Large intestine (tissue), 12 donors: ENCODE measurements at places on chromosomes 4 and X. TPM values are rescaled to one million over a fixed set of nuclear protein-coding genes. Genes with fewer than 3 reads are reported as not detected.

XAGE1A gene
- polyA plus RNA-seq = not detected

CTSO gene
- polyA plus RNA-seq = 40.3 TPM

AREG gene
- 4.6 TPM for polyA plus RNA-seq

DNA sequence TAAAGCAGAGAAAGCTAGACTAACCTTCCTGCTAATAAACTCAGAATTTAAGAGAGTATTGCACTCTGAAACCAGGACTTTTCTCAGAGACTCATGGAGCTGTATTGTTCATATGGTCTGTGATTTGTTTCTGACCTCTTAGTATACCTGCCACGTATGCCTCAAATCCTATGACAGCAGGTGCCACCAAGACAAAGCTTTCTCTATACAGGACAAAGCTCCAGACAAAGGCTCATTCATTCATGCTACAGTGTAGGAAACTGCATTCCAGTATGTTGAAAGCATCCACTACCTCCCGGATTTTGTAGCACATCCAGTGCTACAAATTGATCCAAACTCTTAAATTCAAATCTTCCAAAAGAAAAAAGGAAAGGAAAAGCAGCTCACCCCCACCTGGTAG, 178.3 kb downstream of the CHIC2 start:
- DNase-seq = no peak

SPANXB1 gene
- 0.90 TPM for polyA plus RNA-seq

- no peak for DNase-seq
These were observed 133.2 kb upstream of the DIAPH2 start for GRCh38 chrX:96551322-96551872.

DNA sequence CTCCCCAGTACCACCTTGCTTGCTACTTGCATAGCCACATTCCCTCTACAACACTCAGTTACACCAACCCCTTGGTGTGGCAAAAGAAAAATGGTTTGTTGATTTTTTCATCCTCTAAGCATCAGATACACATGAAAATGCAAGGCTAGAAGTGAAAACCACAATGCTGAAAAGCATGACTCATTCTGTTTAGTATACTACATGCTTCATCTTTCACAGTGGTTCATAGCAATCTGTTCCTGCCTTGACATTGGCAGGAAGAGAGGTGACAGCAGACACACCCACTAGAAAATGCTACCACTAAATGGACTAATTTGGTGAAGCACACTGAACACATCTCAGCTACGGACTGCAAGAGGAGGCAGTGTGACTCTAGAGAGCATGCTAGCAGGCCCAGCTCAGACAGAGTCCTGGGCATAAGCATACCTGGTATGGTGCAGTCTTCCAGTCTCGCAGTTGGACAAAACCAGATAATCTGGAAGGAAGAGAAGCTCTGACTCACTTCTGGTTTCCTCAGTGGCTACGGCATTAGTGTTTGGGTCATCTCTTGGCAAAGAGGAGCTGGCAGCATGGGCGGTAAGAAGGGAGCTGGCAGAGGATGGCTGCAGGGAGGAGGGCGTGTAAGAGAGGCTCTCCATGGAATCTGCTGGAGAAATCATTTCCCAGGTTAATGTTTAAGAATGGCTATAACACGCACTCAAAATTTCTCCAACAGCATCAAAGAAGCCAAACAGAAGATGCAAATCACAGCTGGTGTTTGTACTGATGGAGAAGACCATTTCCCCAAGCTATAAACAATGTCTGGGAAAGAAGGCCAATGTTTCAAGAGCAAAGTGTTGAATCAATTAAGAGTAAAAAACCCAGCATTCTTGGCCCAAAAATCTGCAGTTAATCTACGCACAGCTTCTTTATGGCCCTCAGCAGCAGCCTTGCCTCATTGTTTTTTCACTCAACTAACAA, 37.8 kb downstream of the GAB3 start:
- no peak for DNase-seq

GRCh38 chr4:143199503-143199902, 14.8 kb downstream of the USP38 start:
- no peak for DNase-seq

DNA sequence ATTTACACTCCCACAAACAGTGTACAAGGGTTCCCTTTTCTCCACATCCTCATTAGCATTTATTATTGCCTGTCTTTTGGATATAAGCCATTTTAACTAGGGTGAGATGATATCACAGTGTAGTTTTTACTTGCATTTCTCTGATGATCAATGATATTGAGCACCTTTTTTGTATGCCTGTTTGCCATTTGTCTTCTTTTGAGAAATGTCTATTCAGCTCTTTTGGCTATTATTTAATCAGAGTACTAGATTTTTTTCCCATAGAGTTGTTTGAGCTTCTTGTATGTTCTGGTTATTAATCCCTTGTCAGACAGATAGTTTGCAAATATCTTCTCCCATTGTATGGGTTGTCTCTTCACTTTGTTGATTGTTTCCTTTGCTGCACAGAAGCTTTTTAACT, 190.6 kb downstream of the MAGEB17 start:
- DNase-seq = no peak

- DNase-seq = no peak
These were observed 246.3 kb downstream of the NDST4 start for GRCh38 chr4:114866901-114867670.

CCKAR gene
- polyA plus RNA-seq = 0.52 TPM

AFF1 gene
- polyA plus RNA-seq = 37.5 TPM

PRDM5 gene
- polyA plus RNA-seq = 14.7 TPM

PAGE2 gene
- 0.15 TPM for polyA plus RNA-seq

DNA sequence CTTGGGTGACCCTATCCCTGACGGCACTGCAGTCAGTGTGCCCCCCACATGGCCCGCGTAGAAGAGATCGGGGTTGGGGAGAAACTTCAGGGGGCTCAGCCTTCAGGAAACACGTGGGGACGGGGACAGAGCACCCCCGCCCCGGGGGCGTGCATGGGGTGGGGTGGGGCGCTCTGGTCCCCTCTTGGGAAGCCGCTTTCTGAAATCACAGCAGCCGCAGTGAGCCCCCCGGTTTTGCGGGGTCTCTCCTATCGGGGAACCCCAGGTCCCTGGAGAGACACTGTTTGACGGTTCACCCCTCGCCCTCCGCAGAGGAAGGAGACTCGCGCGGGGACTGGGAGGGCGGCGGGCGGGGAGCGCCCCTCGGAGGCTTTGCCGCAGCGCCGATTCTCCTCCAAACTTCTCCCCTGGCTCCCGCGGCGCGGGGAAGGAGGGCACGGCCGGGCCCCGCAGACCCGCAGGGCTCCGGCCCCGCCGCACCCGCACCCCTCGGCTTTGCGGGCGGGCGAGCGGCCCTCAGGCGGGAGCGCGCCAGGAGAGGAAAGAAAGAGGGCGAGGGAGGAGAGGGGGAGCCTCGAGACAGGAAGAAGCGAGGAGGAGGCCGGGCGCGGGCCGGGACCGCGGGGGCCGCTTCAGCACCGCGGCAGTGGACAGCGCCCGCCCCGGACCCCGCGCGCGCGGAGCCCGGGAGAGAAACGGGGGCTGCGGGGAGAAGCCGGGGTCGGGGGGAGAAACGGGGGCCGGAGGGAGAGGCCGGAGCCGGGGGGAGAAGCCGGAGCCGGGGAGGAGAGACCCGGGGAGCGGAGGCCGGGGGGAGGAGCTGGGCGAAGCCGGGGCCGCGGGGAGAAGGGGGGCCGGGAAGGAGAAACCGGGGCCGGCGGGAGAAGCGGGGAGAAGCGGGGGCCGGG, 612 bp downstream of the CPLX1 start:
- DNase-seq = no peak

DNA sequence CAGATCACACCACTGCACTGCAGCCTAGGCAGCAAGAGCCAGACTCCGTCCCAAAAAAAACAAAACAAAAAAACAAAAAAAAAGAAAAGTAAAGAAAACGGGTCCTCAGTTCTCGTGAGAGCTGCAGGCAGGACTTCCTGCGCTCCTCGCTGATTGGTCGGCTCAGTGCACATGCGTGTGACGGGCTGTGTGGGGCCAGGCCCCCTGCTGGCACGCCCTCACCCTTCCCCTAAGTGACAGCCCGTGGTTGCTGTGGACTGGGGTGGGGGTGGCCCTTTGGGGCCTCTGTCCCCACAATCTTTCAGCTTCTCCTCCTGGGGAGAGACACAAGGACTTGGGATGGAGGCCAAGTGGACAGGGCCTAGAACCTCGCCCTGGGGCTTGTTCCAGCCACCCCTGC, at the start of gene FAM9B:
TSS of gene FAM9B (minus strand) at position 139 of the 400 bp plus-strand sequence. CDS start 1,141 bp downstream, outside the sequence.
- no peak for DNase-seq

DNA sequence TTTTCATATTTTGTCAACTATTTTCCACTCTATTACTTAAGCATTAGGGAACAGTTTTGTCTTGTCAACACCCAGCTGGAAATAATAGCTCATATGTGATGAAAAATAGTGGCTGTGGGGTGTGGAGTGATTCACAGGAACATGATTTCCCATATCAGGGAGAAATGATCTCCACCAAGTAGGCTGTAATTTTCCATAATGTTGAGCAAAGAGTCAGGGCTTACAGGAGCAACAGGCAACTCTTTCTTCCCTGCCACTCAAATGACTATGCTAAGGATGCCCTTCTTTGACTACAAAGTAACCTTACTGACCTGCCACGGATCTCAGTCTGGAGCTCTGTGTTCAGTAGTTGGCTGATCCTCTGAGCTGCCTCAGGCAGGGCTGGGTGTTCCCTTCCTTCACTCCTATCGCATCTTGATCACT, 90.0 kb upstream of the GATB start:
- DNase-seq = no peak

- DNase-seq = no peak
These were observed 73.0 kb upstream of the CLCN4 start for GRCh38 chrX:10083809-10084208.

RGN gene
- polyA plus RNA-seq = 170 TPM

GRCh38 chr4:110639207-110640090, 16.6 kb upstream of the PITX2 start:
- no peak for DNase-seq

DNA sequence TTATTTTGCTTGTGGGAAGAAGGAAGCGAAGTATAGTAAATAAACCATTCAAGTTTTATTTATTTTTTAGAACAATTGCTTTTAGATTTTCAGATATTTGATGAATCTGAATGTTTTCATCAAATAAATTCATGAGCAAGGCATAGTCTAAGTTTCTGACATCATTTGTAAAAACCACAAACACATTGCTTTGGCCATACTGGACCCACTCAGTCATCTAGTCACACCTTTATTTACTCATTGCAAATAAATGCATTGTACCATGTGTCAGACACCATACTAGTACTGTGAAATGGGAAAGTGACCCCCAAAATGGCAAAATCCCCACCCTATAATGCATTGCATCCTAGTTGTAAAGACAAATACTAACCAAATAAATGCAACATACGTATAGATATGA, 449.1 kb upstream of the SMIM31 start:
- DNase-seq = no peak

DNA sequence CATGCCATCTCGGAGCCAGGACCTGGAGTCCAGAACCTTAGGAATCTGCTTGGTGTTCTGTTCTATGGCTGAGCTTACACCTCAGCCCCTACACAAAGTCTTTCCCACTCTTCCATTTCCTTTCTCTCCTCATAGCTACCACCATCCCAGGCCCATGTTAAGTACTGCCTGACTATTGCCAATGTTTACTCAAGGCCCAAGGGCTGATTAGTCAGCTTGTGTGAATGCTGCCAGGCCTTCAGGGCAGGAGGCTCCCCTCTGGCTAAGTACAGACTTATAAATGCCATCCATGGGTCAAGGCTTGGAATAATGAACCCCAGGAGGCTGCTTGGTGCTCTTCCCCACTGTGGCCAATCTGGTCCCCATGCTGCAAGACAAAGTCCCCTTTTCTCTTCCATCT, 411.6 kb upstream of the MAGEB18 start:
- no peak for DNase-seq

DNA sequence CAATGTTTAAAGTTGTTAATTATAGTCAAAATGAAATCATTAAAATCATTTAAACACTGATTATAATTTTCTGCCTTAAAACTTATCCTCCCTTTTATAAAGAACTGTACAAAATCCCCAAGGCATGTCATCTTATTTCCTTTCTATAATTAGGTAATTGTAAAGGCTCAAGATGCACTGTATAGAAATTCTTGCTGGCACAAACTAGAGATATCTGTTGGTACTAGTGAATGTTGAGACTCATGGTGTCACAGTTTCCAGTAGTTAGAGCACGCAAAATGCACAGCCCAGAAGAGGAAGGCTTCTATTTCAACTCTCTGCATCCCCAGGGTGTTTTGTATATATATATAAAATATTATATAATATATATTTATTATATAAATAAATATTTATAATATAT, 22.7 kb upstream of the PLA2G12A start:
- DNase-seq = no peak

- no peak for DNase-seq
These were observed 1.4 kb upstream of the MSL3 start for GRCh38 chrX:11756354-11757318.

DNA sequence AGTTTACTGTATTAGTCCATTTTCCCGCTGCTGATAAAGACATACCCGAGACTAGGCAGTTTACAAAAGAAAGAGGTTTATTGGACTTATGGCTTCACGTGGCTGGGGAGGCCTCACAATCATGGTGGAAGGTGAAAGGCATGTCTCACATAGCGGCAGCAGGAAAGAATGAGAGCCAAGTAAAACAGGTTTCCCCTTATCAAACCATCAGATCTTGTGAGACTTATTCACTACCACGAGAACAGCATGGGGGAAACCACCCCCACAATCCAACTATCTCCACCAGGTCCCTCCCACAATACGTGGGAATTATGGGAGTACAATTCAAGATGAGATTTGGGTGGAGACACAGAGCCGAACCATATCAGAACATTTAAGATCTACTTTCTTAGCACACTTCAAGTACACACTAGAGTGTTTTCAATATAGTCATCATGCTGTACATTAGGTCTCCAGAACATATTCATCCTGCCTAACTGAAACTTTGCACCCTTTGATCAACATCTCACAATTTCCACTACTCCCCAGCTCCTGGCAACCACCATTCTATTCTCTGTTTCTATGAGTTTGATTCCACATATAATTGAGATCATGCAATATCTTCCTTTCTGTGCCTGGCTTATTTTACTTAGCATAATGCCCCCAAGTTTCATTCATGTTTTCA, 341.0 kb downstream of the ARHGAP24 start:
- no peak for DNase-seq

- no peak for DNase-seq
These were observed 45.4 kb downstream of the CEP135 start for GRCh38 chr4:55993994-55994663.

DNA sequence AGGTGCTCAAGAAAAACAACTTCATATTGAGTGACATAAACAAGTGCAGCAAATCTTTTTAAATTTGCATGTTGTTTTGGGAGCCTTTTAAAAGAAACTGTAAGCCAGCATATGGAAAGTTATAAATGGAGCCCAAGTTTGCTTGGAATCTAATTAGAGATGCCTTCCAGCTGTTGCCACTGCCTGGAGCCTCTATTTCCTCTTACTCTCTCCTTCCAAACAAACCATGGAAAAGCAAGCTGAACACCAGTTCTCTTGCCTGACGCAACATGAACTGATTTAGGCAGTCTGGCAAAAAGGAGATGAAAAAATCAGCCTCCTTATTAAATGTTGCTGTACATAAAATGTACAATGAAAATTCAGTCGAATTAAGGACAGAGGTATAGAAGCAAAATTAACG, 21.5 kb downstream of the ARSJ start:
- DNase-seq = no peak

TBX22 gene
- polyA plus RNA-seq = 0.03 TPM
